Activated CD4-positive, alpha-beta T cell treated with anti-CD3 and anti-CD28 coated beads, Interleukin-10, Interleukin-2, amounts not matched to agents 100 ng/mL and 50 ng/mL, durations not matched to agents 16 hours and 8 hours (primary cell): ENCODE measurements at places on chromosomes 12 and 14.

DNA sequence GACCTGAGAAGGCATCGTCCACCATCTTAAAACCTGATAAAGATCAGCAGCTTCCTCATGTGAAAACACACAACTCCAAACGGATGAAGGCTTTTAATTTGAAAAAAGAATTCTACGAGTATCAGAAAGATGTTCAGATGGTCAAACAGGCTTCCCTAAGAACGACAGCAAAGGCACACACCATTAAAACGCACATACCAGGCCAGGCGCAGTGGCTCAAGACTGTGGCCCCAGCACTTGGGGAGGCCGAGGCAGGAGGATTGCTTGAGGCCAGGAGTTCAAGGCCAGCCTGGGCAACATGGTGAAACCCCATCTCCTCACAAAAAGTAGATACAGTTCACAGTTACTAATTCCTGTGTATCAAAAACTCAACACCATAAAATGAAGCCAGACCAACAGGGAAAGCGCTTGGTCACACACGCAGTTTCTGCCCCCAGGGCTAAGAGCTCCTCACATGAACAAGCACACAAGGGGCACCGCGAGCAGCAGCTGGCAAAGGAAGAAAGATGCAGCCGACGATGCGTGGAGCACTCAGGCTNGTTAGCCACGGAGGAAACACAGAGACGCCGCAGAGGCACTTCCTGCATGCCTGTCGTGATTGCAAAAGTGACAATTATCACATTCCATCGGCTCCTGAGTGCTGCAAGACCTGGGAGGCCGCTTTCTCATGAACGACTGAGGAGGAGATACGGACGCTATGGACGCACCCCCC is 78.0 kb downstream of the NOC4L start:
- peak; percentile 21 for DNase-seq

DNA sequence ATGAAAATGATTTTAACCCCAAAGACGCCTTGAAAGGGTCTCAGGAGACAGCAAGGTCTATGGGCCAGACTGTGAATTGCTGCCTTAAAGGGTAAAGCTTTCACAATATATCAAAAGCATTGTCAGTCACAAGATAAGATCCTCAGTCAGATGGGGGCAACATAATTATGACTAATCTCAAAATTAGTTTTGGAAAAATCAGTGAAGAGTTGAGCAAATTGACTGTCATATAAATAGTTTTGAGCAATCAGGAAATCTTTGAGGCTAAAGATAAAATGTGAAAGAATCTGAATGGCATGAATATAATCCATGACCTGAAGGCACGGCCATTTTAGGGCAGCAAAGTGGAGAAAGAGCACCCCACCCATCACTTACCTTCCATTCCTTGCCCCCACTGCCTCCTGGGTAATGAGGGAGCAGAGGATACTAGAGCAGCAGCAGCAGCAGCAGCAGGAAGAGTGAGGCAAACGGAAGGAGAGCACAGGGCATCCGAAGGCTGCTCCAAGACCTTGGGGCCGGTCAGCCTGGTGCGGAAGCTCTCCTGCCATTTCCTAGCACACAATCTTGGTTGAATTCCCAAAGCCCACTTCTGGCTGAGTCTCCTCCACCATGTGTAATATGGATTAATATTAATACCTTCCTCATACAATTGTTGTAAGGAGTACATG is 7.0 kb downstream of the STON2 start:
- DNase-seq = no peak

DNA sequence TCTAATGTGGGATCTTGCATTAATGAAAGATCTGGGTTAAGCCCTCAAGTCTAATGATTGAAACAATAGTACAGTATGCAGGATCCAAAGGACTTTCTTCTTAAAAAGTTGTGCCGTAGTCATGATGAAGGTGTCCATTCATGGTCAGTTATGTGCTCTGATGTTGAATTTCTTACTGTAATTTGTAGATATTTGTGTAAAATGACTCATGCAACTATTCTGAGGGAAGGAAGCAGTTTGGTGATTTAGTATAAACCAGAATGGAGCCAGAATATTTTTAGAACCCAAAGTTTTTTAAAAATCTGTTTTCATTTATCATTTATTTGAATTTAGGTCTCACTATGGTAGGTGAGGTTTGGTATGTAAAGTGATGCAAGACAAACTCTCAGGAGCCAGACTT is 151.2 kb downstream of the AKAP6 start:
- DNase-seq = no peak

GRCh38 chr12:87266305-87266704 is 762.9 kb downstream of the C12orf50 start:
- DNase-seq = no peak

GRCh38 chr14:59677771-59678231 is 101.2 kb upstream of the CCDC175 start:
- no peak for DNase-seq

- peak; percentile 13 for DNase-seq
Measured at GRCh38 chr12:10497602-10498001, 8.1 kb upstream of the EIF2S3B start.

- no peak for DNase-seq
Measured at GRCh38 chr12:58965568-58965967, 45.3 kb upstream of the LRIG3 start.

- DNase-seq = no peak
Measured at GRCh38 chr12:22169376-22169775, 123.4 kb downstream of the CMAS start.

GRCh38 chr14:94400422-94400841 is 12.0 kb upstream of the SERPINA1 start:
- no peak for DNase-seq

DNA sequence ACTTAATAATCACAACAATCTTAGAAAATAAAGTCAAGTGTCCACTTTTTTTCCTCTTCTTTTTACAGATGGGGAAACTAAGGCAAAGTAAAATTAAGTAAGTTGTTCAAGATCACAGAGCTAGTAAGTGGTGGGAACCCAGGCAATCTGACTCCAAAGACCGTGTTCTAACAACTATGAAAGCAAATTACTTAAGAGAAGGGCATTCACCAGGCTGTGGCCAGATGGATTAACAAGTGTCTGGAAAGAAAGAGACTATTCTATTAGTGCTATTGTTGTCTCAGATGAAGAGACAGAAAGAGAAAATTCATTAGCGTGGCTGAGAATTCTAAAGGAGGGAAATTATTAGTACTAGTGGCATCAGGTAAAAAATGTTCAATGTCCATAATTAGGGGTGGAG is 48.5 kb downstream of the FGD6 start:
- DNase-seq = no peak

DNA sequence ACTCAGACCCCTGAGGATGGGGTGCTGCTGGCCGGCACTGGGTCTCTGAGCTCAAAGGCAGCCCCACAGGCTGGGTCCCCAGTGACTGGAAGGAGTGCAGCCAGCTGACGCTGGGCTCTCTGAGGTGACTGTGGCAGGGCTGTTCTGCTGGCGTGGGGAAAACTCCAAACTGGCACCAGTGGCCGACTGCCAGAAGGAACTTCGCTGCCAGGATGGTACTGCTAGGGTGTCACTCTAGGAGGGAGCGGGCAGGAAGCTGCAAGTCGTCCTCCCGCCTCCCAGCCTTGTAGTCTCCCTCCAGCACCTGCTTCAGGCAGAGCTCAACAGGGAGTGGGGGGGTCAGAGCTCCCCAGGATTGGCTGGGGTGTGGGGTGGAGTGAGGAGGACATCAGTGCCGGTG is 41.3 kb downstream of the CDC42BPB start:
- no peak for DNase-seq

- peak; percentile 18 for DNase-seq
Measured at GRCh38 chr14:71658261-71658860, 273.9 kb upstream of the RGS6 start.

- no peak for DNase-seq
Measured at GRCh38 chr12:3628629-3629028, 124.3 kb downstream of the CRACR2A start.

DNA sequence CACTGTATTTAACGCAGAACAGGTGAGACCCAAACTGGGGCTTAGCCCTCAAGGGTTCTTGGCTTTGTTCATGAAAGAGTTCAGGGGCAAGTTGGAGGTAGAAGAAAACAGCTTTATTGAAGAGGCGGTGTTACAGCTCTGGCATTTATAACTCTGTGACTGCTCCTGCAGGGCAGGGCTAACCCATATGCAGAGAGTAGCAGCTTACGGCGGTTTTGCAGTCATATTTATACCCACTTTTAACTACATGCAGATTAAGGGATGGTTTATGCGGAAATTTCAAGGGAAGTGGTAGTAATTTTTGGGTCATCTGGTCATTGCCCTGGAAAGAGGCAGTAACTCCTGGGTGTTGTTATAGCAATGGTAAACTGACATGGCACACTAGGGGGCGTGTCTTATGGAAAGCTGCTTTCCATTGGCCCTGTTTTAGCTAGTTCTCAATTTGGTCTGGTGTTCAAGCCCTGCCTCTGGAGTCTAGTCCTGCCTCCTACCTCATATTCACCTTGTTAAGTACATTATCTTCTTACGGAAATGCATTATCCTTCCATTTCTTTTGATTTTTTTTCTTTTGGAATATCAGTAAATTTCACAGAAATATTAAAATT is 1.8 kb upstream of the IAPP start:
- DNase-seq = no peak
